SK-N-SH treated with all-trans-retinoic acid at 6 μM for 48 hours (cell line): ENCODE measurements at places on chromosomes 7 and 10.

DNA sequence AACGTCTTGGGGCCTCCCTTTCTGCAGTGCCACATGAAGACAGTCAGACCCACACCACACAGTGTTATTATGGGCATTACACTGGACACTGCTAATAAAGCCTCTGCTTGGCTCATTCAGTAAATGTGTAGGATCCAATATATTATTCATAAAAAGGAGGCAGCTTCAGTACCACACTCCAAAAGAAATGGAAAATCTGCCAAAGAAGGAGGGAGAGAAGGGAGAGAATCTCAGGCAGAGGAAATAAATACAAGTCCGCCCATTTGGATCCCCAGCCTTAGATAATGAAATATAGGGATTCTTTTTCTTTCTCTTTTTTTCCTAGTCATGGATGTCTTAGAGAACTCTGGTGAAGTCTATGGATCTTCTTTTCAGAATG lies 162.2 kb downstream of the ELMO1 start:
- ATAC-seq, result no peak

DNA sequence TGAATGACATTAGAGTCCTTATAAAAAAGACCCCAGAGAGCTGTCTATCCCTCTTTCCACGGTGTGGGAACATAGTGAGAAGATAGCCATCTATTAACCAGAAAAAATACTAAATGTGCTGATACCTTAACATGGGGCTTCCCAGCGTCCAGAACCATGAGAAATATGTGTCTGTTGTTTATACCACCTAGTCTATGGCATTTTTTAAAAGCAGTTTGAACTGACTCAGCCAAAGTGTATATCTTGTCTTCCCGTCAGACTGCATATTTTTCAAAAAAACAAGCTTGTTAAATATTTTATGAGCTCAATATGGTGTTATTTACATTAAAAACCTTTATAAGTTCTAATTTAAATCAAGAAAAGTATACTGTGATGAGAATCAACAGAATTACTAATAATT lies 255.3 kb downstream of the HGF start:
- no peak for ATAC-seq

GRCh38 chr7:121420976-121421375 lies 24.9 kb upstream of the FAM3C start:
- no peak for ATAC-seq

DNA sequence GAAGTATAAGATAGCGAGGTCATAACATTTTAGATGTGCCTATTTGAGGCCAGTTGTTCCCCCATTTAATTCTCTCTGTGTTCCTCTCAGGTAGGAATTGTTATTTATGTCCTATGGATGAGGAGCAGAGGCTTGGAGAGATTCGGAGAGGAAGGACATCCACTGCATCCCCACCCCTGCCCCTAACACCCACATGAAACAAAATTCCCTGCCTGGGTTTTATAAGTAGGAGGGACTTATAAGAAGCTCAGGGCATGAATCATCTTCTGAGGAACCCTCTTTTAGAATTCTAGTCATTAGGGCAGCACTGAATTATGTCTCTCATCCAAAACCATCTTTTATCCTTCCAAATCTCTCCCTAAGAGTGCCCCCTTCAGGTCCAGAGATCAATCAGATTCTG lies 5.0 kb downstream of the CHAT start:
- ATAC-seq, result no peak

GRCh38 chr7:118615681-118616080 lies 391.2 kb downstream of the ANKRD7 start:
- no peak for ATAC-seq

GRCh38 chr7:127751490-127752448 lies 99.8 kb downstream of the SND1 start:
- ATAC-seq, result no peak; the same call in none of the 3 replicates

DNA sequence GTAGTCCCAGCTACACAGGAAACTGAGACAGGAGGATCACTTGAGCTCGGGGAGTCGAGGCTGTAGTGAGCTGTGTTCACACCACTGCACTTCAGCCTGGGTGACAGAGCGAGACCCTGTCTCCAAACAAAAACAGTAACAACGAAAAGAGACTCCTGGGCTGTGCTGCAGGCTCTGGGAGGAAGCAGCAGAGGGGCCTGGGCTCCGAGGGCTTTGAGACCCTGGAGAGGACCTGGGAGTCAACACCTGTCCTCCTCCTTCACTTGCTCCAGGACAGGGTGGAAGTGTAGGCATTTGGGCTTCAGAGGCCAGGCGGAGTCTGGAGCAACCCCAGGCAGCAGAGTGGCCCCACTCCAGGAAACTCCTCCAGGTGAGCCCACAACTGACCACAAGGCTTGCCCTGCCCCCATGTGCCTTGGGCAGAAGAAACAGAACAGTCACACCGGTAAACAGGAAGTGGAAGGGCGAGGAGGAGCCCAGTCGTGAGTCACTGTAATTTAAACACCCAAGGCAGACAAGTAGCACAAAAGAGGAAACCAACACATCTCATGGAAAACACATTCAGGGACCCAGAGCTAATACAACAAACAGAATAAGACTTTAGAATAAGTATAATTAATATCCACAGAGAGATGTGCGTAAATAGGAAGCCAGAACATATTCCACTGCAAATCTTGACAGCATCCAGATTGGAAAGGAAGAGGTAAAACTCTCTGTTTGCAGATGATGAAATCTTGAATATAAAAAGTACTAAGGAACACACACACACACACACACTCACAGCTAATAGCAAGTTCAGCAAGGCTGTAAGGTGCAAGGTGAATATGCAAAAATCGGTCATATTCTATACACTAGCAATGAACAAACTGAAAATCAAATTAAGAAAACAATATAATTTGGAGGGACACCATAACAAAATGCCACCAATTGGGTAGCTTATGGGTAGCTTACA lies 20.5 kb upstream of the RASGEF1A start:
- no peak for ATAC-seq

- no peak for ATAC-seq
Measured at GRCh38 chr10:4850397-4850796, 24.4 kb downstream of the AKR1E2 start.

- ATAC-seq, result peak; percentile 25; the same call in 2 of the 3 replicates
Measured at GRCh38 chr10:69851306-69851705, 49.6 kb downstream of the COL13A1 start.

- no peak for ATAC-seq
Measured at GRCh38 chr7:51070151-51070550, 246.5 kb downstream of the COBL start.

DNA sequence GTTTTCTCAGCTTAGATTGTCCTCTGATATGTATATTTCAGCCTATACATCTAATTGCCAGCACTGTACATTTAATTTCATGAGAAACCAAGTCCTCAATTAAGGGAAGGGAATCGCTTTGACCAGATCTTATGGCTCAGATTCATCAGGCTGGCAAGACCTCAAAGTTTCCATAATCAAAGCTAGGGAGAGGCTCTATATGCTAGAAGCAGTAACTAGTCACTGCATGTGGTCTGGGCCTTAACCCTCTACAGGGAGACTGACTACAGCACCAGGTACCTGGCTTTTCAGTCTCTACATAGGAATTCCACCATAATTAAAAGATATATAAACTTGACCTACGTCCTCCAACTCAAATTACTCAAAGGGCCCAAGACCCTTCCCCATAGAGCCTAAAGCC lies 97.4 kb upstream of the JAZF1 start:
- ATAC-seq, result no peak

- no peak for ATAC-seq
Measured at GRCh38 chr7:31253532-31253931, 87.0 kb downstream of the NEUROD6 start.

DNA sequence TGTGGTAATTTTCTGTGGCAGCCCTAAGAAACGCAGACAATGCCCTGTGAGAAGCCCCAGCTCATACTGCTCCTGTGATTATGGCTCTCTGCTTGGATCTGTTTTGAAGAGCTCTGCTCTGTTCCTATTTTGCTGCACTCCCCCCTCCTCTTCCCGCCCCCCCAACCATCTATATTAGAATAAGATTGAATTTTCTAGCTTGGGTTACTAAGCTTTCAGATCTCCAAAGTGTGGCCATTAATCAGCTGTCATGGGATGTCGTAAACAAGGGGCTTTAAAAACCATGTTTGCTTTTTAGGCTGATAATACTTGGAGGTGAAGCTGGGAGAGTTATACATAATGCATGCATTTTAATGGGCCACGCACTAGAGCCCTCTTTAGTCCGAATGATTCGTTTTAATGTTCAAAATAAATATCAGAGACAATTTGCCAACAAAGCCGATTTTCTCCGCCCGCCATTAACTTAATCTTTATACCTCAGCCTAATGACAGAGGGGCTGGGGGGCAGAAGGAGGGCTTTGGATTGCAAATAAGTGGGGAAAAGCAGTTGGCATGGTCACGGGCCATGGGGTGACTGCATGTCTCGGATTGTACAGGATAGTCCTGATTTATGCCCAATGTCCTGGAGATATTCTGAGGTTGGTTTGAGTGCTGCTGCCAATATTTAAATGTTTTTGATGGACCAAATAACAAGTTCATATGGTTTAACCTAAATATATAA lies 165.5 kb downstream of the RPS24 start:
- ATAC-seq, result no peak

DNA sequence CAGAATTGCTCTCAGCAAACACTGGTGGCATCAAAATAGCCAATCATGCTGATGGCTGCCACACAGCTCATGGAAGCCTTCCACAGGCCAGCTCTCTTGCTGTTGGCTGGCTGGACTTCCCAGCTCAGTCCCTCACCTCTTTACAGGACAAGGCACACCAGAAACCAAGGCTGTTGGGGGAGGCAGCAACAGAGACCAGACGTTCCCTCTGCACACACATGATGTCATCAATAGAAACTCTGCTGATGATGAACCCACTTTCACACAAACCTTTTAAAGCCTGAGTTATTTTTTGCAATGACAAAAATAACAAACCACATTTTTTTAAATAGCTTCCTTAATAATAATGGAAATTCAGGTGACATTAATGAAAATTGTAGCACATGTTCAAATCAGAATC lies 300.9 kb upstream of the C7orf33 start:
- ATAC-seq, result peak; percentile 9; the same call in 1 of the 3 replicates

DNA sequence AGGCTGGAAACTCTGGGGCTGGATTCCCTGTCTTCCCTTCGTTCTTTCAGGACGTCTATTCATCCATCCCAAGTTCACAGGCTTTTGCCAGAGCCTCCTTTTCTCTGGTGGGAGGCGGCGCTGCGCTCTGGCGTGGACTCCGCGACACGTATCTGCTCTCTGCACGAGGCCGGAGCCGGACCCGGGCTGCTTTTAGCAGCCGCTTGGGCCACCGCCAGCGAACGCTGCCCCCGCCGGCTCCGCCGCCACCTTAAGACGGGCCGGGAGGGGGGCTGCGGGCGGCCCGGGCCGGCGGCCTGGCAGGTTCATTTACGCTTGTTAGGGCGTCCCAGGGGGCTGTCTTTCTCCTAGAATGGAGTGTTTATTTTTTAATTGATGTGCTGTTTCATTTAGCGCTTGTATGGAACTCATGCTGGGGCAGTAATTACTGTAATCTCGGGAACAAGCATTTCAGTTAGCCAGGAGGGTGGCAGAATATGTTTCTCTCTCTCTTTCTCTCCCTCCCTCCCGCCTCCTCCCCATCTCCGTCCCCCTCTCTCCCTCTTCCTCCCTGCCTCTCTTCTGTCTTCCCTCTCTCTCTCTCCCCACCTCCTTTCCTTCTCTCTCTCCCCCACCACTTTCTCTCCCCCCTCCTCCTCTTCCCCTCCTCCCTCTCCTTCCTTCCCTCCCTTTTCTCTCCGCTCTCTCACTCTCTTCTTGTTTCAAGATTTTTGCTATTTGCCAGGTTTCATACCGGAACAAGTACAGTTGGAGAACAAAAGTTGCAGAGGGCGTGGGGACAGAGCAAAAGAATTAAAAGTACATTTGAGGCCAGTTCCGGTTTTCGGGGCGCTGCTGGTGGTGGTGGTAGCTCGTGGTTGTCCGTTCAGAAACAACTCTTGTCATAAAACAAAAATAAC lies 1.3 kb upstream of the FZD8 start:
- ATAC-seq, result peak; percentile 28

DNA sequence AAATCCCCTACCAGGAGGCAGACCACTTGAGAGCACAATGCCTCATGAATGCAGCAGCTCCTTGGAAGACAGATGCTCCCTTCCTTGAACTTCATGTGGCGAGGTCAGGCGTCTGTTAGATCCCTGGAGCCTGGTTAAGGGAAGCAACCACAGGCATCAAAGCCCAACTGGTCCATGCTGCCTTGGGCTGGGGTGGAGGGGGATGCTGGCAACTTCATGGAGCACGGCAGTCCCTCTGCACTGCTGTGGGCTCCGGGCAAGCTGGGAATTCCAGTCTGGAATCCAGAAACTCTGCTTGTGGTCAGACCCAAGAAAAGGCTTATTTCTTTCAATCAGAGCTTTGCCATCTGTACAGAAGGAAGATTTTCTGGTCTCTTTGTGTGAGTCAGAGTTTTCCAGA lies 130.4 kb downstream of the PFKFB3 start:
- ATAC-seq, result no peak

GRCh38 chr7:149748076-149748874 lies 25.1 kb downstream of the ZNF467 start:
- ATAC-seq, result no peak

DNA sequence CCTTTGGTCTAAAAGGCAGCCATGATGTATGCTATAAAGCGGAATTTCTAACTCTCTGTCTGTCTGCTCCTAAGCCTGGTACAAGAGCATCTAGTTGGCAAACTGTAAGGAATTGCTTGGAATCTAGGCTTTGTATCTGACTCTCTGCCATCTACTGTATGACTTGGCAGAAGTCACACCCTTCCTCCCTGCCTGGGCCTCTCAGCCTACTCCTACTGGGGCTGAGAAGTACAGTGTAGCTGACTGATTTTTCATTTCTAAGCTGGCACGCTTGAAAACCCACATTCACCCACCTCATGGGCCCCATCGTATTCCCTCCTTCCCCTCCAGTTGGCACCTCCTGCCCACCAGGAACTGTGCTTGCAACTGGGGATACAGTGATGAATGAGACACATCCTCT lies 435.2 kb downstream of the PLXNA4 start:
- no peak for ATAC-seq

DNA sequence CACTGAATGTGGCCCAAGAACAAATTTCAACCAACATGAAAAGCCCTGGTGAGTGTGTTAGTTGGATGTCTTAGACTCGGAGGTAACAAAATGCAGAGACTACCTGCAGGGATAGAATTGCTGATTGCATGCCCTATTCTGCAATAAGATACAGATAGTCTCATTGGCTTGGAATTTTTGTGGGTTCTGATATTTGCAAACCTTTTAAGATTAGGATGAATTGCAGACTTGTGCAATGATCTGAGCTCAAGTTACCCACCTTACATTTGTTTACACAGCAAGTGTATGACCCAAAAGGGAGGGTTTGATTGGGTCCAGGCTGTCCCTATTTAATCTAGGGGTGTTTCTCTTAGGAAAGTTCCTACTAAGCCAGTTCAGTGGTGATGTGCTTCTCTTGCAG lies 45.4 kb downstream of the GPR37 start:
- no peak for ATAC-seq
